Stimulated activated CD4-positive, alpha-beta T cell treated with anti-CD3 and anti-CD28 coated beads, Interleukin-4, amount 100 ng/mL, for 24 hours (primary cell): ENCODE measurements at places on chromosomes 6 and 20.

DNA sequence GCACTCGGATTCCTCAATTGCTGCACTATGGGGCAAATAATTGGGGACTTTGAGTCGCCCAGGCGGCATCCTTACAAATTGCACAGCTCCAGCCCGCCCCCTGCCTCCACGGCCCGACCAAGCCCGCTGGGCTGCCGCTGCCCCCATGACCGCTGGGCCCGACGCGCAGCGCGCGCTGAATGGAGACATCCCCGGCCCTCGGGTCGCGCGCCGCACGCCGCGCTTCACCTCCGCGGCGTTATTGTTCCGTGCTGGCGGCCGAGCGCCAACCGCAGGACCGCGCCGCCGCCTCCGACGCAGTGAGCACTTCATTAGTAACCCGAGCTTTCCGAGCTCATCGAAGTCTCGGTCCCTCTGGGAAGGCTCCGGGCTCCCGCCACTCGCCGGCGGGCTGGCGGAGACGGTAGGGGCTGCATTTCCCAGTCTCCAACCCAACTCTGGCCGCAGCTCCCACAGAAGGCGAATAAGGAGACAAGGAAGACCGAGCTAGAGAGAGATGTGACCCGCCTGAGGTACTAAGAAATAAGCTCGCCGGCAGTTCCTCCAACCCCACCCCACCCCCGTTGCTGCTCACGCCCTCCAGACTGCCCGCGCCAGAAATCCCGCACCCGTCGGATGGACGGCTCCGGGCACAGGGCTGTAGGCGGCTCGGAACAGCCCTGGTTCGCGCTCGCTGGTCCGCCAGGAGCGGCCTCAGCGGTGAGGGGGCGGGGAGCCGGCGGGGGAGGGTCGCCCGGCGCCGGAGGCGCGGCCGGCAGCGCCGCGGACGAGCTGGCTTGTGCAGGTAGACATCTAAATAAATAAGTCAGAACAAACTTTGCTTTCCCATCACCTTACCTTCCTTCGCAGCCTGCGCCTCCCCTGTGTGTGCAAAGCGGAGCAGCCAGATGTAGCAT is 703 bp downstream of the EPHA7 start:
- no peak for DNase-seq

- DNase-seq, result no peak
Measured at GRCh38 chr20:1286267-1287024, 20.4 kb downstream of the SNPH start.

GRCh38 chr6:162292915-162293314 is 434.7 kb downstream of the PRKN start:
- no peak for DNase-seq

GRCh38 chr20:47175493-47175892 is 181.0 kb downstream of the ZMYND8 start:
- DNase-seq, result no peak

GRCh38 chr6:117117652-117118051 is 147.7 kb upstream of the VGLL2 start:
- no peak for DNase-seq

- DNase-seq, result no peak
Measured at GRCh38 chr6:87171938-87172633, 16.7 kb downstream of the ZNF292 start.

DNA sequence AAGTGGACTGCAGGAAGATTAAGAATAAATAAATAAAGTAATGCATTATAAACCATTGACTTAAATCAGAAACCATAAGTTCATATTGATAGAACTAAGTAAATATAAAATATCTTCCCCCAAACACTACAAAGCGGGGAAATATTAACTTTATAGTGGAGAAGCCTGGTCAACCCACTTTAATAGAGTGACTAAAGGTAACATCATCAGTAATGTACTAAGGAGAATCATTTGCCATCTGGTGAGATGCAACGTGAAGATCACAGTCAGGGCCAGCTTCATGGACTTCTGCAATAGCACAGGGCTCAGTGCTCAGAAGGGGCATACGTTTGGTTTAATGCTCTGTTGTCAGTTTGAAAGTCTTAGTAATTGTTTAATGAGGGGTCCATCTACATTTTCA is 58.8 kb upstream of the CD83 start:
- DNase-seq, result no peak

- peak; percentile 9 for DNase-seq
Measured at GRCh38 chr20:57772349-57772964, 62.6 kb upstream of the PMEPA1 start.
